ENCODE measurements at places on chromosomes 7 and 10. TPM values are rescaled to one million over a fixed set of nuclear protein-coding genes. Genes with fewer than 3 reads are reported as not detected.

The ZFAND2A gene
- total RNA-seq: 12.5 TPM

The HOXA9 gene
- 0.70 TPM for total RNA-seq

The AKR1D1 gene
- total RNA-seq: 93.9 TPM

The GOT1 gene
- total RNA-seq: 73.5 TPM

The GPR26 gene
- not detected for total RNA-seq

The COBL gene
- 18.7 TPM for total RNA-seq

The CPXM2 gene
- 0.92 TPM for total RNA-seq

The AMPH gene
- 0.19 TPM for total RNA-seq

The MYO1G gene
- 3.1 TPM for total RNA-seq

The GOLGA7B gene
- 0.05 TPM for total RNA-seq

The CLRN3 gene
- 0.33 TPM for total RNA-seq

DNA sequence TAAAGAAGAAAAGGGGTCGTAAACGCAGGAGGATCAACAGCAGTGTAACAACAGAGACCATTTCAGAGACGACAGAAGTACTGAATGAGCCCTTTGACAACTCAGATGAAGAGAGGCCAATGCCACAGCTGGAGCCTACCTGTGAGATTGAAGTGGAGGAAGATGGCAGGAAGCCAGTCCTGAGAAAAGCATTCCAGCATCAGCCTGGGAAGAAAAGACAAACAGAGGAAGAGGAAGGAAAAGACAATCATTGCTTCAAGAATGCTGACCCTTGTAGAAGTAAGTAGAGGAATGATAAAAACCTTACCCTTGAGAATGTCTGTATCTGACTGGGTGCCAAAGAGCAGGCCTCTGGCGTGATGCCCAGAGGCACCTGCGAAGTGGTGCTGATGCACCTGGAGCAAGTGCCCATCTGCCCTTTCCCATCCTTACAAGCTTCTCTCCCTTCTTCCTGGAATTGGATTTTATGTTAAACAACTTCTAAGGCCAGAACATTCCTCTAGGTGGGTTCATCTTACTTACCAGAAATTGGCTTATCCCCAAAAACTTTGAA is 86.4 kb upstream of the SAMD8 start:
- no peak for DNase-seq

DNA sequence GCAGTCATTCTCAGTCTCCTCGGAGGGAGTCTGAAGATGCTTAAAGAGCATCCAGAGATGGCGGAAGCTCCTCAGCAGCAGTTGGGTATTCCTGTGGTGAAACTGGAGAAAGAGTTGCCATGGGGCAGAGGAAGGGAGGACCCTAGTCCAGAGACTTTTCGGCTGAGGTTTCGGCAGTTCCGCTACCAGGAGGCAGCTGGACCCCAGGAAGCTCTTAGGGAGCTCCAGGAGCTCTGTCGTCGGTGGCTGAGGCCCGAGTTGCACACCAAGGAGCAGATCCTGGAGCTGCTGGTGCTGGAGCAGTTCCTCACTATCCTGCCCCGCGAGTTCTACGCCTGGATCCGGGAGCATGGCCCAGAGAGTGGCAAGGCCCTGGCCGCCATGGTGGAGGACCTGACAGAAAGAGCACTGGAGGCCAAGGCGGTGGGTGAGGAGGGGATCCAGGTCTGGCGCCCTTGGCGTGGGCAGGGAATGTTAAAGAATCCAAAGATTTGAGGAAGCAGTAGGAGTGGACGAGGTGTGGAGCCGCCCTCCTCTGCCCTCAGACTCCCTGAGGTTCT is 2.9 kb downstream of the ZSCAN25 start:
- no peak for DNase-seq

GRCh38 chr7:40918701-40919271 is 784.0 kb downstream of the SUGCT start:
- DNase-seq: no peak

DNA sequence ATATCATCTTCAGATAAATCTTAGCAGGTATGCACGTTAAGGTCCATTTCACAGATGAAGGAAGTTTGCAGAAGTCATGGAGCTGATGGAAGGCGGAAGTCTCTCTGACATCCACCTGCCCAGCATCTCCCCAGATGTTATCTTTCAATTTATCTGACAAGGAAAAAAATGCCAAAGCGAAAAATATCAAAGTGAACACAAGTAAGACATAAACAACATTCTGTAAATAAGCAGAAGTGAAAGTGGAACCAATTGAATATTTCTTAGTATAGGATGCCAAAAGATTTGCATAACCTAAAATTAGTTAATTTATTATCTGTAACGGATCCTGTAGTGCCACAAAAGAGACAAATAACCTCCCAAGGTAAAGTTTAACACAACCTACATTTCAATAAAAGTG is 73.6 kb upstream of the NEBL start:
- no peak for DNase-seq

GRCh38 chr10:17113889-17114540 is 15.6 kb downstream of the CUBN start:
- no peak for DNase-seq

DNA sequence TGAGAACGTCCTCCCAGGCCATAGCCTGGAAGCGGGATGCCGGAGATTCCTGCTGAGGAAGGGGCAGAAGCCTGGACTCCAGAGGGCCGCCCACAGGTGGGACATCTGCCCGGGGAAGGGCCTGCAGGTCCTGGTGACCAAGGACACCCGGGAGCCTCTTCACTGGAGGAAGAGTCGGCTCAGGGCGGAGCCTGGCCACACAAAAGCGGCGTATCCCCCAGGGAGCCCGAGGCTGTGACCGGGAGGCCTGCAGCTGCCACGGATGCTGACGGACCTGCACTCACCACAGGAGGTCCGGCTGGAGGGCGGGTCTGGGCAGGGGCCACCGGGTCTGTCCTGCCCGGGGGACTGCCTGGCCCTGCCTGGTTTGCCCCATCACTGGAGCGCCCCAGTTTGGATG is 15.5 kb upstream of the ADGRA1 start:
- DNase-seq: no peak

GRCh38 chr7:79268730-79269129 is 184.7 kb downstream of the MAGI2 start:
- DNase-seq: no peak

DNA sequence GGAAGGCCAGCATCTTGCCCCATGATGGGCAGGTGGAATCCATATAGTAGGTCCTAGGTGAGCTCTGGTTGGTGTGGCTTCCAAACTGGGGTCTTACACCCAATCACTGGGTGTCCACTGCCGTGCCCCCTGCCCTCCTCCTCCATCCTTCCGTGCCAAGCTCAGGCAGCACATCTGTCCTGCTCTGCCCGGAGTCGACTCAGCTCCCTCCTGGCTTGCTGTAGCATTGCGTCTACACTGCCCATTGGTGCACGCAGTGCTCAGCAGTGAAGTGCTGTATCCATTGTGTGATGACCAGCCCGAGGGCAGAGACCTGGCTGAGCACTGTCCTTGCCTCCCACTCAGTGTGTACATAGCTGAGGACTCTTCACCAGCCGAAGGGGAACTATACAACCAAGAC is 148.4 kb downstream of the ADAM12 start:
- DNase-seq: no peak

- no peak for DNase-seq
Observed at GRCh38 chr10:131859341-131860020, 41.3 kb upstream of the PPP2R2D start.

DNA sequence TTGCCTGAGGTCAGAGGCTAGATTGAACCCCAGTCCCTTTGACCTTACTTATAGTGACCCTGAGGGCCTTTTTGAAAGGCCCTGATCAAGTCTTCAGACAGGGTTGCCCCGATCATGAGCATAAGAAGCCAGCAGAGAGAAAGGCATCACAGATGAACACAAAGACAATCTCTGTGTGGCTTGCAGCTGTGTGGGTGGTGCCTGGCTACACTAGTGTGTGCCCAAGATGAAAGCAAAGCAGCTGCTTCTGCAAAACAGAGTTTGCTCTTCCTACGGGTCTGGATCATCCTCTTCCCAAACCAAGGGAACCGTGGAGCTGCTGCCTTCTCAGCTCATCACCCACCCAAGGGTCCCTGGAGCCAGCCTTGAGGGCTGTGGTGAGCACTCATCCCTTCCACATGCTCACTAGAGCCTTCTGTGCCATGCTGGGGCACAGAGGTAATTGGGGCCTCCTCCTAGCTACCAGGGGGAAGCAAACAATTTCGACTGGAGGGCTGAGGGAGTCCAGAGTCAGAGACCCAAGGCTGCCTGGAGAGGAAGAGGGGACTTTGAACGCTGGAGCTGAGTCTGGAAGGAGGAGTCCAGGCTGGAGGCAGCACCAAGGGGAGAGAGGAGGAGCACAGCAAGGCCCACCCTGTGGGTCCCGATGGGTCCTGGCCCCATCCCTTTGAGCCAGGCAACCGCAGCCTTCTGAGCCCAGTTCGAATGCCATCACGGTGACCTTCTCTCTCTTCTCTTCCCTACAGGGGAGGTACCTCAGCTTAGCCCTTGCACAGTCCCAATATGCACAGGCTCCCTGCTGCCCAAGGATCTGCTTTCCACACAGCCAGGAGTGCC is 42.3 kb downstream of the ANTXRL start:
- no peak for DNase-seq

GRCh38 chr10:28215930-28216329 is 86.9 kb downstream of the MPP7 start:
- DNase-seq: no peak

DNA sequence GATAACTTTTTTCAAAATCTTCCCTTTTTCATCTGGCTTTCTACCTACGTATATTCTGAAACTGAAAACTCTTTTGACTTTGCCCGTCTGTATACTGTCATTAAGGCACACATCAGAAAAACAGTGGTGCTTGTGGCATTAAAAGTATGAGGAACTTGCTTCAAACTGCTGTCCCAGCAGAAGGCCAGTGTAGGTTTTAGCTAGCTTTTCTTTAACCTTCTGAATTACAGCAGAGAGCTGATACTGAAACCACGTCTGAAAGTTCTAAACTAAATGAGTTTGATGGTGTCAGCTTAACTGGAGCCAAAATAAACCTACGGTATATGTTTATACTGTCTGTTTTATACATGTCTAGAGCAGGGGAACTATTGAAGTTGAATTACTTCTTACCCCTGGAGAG is 283.4 kb downstream of the TFEC start:
- no peak for DNase-seq

GRCh38 chr10:43596546-43596945 is 9.7 kb upstream of the ZNF485 start:
- DNase-seq: no peak

DNA sequence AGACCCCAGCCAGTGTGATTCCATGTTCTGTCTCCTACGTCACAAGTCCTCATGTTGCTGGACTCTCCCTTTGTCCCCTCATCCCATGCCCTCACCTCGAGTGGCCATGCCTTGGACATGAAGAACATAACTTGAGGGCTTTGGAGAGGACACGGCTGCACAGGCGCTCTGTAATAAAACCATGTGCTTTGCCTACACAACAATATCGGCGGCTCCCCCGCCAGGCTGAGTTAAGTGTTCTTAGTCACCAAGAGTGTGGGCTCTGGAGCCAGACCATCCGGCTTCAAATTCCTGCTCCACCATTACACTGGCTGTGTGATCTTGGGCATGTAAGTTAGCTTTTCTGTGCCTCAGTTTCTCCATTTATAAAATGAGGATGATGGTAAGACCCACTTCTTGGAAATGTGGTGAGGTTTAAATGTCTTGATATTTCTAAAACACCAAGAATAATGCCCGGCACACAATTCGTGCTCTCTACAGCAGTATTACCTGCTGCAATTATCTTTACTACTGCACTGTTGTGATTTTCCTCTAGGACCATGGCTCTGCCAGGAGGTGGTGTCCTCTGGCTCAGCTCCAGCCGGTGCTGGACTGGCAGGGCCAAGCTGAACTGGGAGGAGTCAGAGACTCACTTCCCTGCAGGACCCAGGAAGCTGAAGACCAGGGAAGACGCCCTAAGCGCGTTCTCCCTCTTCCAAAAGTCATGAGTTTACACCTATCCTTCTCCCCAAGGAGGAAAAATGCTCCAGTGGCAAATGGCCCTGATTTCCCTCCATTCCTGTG is 15.7 kb downstream of the SLIT1 start:
- DNase-seq: no peak

DNA sequence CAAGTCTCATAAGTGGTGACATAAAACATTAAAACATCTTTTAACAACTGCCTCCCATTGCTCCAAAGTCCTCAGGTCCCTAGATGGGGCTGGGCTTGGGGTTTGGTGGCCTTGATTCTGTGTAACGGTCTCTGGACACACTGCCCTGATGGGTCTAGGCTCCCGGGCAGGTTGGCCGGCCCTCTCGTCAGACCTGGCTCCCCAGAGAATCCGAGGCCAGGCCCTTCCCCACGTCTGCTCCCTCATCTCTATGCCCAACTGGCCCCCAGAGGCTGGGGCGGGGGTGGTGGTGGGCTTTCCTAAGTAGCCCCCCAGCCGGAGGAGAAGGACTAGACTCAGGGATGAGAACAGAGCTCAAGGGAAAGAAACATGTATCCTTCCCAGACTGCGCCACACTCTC is 31.5 kb upstream of the EFCAB10 start:
- DNase-seq: no peak

DNA sequence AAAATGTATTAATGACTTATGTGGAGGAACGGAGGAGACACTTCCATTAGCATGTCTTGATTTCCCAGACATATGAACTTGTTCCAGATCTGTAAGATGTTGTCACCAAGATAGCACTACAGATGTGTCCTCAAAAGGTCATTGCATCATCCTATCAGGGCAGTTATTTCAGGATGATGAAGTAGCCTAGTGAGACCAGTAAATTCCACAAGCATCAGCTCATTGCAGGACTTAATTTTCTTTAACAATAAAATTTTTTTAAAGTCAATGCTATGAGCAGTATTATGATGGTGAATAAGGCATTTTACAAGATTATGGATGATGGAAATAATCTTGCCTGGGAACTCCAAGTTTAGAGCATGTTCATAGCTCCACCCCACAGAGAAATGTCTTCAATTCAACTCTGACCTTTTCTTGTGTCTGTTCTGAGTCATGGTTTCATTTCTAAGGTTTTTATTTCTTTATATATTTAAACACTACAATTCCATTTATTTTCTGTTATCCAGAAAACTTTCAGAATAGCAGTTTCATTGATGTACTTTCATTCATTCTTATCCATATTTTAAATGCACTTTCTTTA is 1203.3 kb upstream of the CELF2 start:
- no peak for DNase-seq

- DNase-seq: no peak
Observed at GRCh38 chr7:27173511-27173955, 587 bp downstream of the HOXA10 start.
